Bronchial smooth muscle cell (primary cell): ENCODE measurements at places on chromosomes 3 and 15. TPM values are rescaled to one million over a fixed set of nuclear protein-coding genes. Genes with fewer than 3 reads are reported as not detected.

DNAH12 gene
- under 0.01 TPM in 2 replicates for total RNA-seq

HTR3E gene
- total RNA-seq: not detected in 2 replicates

SLC51B gene
- total RNA-seq: 1.0 and 1.9 TPM in 2 replicates

GP5 gene
- total RNA-seq: under 0.01 and 0.09 TPM in 2 replicates
